Activated CD8-positive, alpha-beta memory T cell treated with anti-CD3 and anti-CD28 coated beads, Interleukin-2, amount 10 ng/mL, durations not matched to agents 7 days and 5 days (primary cell): ENCODE measurements at places on chromosomes 1 and 21.

DNA sequence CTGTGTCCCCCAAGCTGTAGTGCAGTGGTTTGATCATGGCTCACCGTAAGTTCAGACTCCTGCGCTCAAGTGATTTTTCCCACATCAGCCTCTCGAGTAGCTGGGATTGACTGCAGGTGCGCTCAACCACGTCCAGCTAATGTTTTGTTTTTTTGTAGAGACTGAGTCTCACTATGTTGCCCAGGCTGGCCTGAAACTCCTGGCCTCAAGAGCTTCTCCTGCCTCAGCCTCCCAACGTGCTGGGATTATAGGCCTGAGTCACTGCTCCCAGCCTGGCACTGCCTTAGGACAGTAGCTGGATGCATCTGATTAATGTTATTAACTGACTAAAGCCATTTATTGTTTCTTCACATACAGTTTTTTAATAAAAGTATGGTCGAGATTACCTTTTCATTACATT lies 40.2 kb downstream of the RNF11 start:
- no peak for DNase-seq

GRCh38 chr21:43919871-43920801 lies 55.1 kb downstream of the AGPAT3 start:
- no peak for DNase-seq

GRCh38 chr1:44632598-44632997 lies 41.7 kb downstream of the TMEM53 start:
- DNase-seq, result peak; percentile 42

DNA sequence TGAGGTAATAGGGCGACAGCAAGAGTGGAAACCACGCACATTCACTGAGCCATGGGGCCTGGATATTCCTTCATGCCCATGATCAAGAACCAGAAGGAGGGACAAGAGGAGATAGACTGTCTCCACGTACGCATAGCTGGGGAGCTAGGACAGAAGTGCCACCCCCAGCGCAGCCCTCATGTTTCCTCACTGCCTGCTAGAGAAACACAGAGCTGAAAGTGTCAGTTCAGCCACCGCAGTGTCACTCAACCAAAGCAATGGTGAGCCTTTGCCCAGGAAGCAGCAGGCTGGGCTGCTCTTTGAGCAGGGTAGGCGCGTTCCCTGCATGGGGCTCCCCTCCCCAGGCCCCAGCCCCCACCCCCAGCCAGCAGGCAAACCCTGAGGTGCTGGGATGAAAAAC lies 68.5 kb downstream of the STUM start:
- no peak for DNase-seq

DNA sequence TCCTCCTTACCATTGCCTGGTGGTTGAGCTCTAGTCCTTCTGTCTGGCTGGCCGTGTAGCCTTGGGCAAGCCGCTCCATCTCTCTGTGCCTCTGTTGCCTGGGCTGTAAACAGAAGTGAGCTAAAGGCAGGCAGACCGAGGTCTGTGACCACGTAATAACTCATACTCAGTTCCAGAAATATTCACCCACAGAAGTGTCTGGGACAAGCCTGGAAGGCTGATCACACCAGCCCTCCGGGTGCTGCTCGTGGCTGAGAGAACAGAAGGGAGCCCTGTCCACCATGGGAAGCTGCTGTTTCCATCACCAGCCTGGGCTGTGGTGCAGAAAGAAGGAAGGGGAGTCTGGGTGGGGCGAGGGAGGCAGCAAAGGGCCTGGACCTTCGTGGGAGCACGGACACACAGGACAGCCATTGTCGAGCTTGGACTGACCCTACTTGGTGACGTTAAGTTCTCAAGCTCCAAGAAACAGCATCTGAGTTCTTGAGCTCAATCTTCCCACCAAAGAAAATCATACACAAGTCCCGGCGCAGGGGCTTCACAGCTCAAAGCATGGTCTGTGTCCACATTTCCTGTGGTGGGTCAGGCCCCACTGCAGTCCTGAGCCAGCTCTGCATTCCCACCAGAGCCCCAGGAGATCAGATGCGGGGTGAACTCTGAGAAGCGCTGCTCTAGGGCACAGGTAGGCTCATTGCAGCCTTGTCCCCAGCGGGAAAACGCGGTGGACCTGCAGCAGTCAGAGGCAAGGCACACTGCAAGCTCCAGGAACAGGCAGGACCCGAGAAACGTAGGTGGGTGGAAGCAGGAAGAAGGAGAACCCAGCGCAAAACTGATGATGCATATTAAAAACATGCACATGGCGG lies 61.8 kb downstream of the RUNX3 start:
- peak; percentile 23 for DNase-seq

GRCh38 chr1:111366256-111366655 lies 61.3 kb downstream of the OVGP1 start:
- no peak for DNase-seq
